ENCODE measurements at places on chromosomes 12 and 14.

GRCh38 chr12:47207829-47208248, 128.1 kb upstream of the AMIGO2 start:
- no peak for DNase-seq

DNA sequence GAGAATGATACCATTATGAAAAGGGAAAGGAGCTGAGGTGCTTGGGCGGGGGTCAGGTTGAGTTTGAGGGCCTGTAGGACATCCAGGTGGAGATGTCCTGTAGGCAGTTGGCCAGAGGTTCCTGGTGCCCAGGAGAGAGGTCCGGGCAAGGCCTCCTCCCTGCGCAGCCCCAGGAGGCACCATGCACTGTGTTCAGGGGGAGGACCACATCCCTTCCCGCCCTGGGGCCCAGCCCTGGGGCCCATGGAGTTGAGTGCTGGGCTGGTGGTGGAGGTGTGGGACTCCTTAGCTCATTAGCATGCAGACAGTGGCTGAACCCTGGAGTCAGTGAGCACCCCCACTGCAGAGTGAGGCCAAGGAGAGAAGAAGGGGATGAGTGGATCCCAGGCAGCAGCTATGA, 5.7 kb upstream of the FAIM2 start:
- DNase-seq = no peak

DNA sequence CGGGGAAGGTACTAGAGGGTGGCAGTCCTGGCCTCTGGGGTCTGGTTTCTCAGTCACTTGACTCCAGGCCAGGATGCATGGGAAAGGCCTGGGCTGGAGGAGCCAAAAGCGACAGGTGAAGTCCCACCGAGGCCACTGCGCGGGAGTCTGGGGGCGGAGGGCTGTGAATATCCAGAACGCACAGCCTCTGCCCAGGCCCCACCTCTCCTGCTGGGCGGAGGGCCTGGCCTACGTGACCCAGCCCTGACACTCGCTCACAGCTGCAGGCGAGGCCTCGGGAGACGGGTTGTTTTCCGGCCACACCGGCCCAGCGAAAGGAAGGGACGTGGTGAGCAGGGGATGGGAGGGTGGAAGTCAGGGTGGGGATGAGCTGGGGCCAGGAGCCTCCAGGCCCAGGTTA, 91.2 kb downstream of the RFLNA start:
- no peak for DNase-seq

- no peak for DNase-seq
Observed at GRCh38 chr14:106776395-106776983, 1250.1 kb downstream of the TMEM121 start.

DNA sequence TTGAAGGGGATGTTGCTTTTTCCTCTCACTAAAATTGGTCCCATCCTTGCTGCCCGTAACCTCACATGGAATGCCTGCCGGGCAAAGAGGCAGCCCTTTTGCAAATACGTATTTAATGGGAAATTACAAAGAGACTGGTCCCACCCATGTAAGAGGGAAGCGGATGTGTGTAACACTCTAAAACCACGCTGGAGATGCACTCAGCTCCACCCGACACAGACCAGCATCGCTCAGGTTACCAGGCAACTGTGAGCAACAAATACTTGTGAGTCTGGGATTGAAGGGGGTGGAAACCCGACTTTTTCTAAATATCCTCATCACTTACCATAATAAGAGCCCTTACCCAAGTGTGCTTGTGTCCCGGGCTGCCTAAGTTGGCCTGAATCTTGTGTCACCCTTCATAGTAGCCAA, 47.7 kb downstream of the ELK3 start:
- peak; percentile 68 for DNase-seq

- DNase-seq = no peak
Observed at GRCh38 chr14:92830902-92831301, 36.8 kb downstream of the GOLGA5 start.

DNA sequence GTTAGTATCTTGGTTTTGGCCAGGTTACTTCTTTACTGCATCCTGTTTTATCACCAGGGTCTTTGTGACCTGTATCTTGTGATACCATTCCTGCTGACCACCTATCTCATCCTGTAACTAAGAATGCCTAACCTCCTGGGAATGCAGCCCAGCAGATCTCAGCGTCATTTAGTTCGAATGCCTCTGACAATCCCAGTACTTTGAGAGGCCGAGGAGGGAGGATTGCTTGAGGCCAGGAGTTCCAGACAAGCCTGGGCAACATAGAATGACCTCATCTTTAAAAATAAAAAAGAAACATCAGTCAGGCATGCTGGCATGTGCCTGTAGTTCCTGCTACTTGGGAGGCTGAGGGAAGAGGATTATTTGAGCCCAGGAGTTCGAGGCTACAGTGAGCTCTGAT, 206.5 kb downstream of the SUDS3 start:
- DNase-seq = no peak

GRCh38 chr12:14714437-14714836, 18.0 kb upstream of the GUCY2C start:
- no peak for DNase-seq

- DNase-seq = no peak
Observed at GRCh38 chr12:64122154-64122553, 99.9 kb downstream of the KICS2 start.

DNA sequence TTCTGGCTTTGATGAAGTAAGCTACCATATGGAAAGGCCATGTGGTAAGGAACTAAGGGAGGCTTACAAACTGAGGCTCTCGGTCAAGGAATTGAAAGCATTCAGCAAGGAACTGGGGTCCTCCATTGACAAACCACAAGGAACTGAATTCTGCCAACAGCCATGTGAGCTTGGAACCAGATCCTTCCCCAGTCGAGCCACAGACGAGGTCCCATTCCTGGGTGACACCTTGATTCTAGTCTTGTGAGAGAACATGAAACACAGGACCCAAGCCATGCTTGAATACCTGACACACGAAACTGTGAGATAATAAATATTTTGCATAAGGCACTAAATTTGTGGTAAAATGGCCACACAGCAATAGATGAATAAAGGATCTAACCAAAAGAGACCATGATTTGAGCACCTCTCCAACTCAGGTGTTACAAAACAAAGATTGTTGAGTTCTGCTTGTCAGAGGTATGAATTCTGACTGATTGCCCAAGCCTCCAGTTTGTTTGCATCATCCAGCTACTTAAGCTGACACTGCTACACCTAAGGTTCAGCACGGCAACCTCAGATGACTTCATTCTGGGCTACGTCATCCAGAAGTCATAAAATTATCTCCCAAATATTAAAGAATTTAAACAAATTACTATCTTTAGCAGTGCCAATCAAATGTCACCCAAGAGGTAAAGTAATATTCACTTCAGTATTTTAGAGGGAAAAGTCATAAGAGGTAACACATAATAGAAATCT, 59.4 kb downstream of the GARIN6 start:
- DNase-seq = no peak

DNA sequence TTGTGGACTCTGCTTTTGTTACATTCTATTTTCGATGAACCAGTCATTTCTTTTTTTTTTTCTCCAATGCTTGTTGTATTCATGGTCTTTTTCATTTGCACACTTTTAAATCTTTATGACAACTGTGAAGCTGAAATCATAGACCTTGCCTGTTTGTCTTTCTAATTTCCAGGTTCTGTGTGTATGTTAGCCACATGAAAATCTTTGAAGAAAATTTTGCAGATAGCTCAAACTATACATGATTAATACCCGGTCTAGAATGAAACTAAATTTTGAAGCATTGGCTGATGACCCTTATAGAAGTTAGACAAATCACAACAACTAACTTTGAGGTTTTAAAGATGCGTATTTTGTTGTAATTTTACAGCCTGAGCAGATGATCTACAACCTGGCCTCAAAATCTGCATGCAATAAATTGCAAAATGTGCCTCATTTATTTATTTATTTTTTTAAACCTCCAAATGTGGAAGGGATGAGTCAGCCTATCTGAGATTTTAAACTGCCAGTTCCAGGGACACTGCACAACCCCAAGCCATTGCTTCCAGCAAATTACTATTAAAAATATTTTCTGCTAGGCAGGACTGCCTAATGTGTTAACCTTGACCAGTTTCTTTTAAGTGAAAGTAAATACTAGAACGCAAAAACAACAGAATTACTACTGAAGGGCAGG, 96.3 kb upstream of the NAV3 start:
- no peak for DNase-seq

DNA sequence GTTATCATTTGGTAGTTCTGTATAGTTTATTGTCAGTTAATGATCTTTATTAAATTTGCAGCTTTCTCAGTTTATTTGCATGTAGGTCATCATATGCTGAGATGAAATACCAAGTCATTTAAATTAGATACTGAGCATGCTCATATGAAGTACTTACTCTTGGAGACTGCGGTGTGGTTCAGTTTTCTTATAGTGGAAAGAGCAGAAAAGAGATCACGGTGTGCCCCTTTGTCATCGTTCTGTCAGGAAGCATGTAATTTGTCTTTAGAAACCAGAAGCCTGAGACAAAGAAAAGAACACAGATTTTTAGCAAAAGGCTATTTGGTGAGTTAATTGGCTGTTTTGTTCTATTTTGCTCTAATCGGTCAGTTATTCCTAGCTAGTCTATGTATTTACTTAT, 75.6 kb downstream of the PLEKHA5 start:
- no peak for DNase-seq

DNA sequence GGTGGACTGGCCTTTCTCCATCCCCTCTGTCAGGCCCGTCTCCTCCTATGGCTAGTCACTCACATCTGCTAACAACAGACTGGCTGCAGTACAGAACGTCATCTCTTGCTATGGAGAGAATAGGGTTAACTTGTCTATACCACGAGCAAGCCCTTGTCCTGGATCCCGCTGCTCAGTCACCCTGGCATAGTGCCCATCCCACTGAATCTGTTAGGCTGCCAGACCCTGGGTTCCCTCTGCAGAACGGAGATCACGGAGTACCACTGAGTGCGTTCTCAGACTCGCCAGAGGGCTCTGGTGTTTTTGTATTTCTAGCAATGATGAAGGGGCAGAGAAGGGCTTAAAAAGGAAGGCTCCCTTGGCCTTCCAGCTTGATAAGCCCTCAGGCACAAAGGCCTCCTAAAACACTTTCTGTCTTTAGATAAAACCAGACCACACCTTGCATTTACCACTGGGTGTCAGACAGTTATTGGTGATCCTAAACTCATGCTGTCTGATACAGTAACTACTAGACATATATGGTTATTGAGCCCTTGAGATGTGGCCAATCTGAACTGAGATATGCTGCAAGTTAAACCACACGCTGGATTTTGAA, 6.3 kb upstream of the NRIP2 start:
- DNase-seq = no peak

GRCh38 chr14:98944989-98945388, 327.0 kb downstream of the BCL11B start:
- DNase-seq = no peak

DNA sequence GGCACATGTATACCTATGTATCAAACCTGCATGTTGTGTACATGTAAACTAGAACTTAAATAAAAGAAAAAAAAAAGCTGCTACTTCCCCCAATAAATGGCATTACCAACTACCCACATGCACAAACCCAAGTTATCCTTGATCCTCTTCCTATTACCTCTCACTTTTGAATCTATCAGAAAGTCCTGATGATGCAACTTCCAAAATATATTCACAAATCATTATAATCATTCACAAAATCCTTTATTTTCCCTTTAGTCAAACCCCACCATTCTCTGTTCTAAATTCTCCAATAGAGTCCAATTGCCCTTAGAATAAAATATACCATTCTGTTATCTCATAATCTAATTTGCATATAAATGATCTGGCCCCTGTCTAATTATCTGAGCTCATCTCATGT, 92.0 kb downstream of the PLEKHG7 start:
- DNase-seq = no peak

DNA sequence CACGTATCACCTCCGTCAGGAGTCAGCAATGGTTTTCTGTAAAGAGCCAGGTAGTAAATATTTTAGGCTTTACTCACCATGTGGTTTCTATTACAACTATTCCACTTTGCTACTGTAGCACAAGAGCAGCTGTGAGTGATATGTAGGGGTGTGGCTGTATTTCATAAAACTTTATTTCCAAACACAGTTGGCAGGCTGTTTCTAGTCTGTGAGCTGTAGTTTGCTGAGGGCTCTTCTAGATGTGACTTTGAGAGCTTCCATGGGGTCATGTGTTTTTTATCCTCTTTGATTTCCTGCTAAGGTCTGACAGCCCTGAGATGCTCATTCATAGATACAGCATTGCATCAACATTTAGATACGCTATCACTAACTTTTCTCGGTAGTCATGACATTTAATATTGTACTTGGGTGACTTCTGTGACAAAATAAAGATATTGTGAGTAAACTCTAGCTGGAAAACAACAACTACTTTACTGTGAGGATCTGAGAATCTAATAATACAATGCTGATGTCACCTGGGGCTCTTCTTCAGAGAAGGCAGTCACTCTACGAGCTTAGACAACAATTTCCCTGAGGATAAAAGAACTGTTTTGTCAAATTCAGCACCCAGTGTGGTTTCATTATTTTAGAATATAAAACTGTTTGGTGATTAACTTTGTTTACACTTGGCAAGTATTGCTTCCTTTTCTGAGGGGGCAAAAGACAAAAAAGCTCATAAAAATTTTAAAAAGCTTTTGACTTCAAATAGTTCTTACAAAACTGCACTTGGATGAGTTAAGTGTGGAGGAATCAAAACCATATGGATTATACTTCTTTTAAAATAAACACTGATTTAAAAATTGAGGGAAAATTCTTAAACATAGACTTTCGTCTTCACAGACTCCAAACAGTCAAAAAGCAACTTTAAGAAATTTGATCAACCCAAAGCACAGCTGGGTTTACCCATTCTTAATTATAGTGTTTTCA, 231.2 kb upstream of the DCN start:
- no peak for DNase-seq

- DNase-seq = no peak
Observed at GRCh38 chr12:1845886-1846285, 25.5 kb downstream of the LRTM2 start.

GRCh38 chr12:112868459-112869041, 38.2 kb upstream of the OAS1 start:
- no peak for DNase-seq

DNA sequence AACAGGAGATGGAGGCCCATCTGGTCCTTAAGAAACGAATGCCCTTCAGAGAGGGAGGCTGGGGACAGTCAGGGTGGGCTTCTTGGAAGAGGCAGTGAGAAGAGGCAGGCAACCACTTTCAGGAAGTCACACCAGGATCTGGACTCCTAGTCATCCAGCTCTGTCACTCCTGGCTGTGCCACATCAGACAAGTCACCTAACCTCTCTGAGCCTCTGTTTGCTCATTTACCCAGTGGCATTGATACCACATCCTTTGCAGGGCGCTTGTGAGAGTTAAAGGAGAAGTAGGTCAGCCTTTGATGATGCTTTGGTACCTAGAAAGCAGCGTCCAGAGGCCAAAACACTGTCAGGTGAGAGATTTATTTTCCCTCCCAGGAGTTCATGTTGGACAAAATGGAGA, 11.1 kb downstream of the CCDC197 start:
- DNase-seq = peak; percentile 14

DNA sequence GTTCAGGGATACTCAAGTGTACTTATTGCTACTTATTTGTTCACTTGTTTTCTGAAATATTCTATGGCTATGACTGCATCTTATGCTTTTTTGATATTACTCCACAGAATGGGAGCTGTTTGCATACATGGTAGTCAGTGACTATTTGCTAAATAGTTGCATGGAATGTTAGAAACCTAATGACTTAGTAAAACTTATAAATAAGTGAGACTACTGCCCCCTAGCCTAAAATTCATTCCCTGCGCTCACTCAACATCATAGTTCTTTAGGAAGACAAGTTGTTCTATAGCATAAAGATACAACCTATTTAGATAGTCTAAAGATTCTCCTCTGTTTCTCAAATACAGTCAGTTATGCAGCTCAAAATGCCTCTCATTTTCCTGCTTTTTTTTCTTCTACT, 305.5 kb downstream of the CEP128 start:
- DNase-seq = no peak

GRCh38 chr12:109783965-109784244, 49.3 kb downstream of the TRPV4 start:
- no peak for DNase-seq

- DNase-seq = no peak
Observed at GRCh38 chr12:39966256-39966655, 139.6 kb downstream of the SLC2A13 start.

All from activated naive CD4-positive, alpha-beta T cell treated with Interleukin-2 at 50 U/mL for 16 hours (primary cell).